ENCODE measurements at places on chromosomes 3 and 15.

GRCh38 chr15:98231696-98232440 lies 271.4 kb downstream of the ARRDC4 start:
- no peak for DNase-seq

DNA sequence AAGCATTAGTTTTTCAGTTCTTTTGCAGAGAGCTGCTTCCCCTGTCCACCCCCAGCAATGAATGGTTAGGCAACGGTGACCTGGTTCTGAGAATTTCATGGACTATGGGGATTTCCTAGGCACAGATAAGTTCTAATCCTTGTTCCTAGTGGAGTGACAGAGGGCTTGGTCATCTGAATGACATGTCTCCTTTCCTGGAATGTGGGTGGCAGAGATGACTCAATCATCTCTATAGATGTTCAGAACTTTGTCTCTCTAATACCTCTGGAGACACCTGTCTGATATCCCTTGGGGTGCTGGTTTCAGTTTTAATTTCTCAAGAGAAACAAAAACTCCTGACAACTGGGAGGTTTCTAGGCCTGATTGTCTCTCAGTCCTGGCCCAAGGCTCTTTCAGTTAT lies 10.4 kb downstream of the PLA2G4E start:
- peak; percentile 42 for DNase-seq

DNA sequence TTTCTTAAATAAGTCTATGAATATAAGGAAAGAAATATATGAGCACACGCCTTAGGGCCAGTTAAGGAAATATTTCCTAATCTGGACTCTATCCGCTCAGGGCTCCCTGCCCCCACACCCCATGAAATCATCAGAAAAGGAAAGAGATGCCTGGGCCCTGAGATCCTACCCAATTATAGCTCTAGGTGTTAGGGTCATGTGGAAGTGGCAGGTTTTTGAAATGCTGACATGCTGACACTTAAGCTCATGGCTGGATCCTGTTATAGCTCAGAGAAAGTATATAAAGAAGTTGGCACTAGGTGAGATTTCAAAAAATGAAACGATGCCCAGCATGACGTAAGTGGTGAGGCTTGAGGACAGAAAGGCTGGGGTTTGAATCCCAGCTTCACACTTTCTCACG lies 43.5 kb upstream of the AKAP13 start:
- DNase-seq = no peak

DNA sequence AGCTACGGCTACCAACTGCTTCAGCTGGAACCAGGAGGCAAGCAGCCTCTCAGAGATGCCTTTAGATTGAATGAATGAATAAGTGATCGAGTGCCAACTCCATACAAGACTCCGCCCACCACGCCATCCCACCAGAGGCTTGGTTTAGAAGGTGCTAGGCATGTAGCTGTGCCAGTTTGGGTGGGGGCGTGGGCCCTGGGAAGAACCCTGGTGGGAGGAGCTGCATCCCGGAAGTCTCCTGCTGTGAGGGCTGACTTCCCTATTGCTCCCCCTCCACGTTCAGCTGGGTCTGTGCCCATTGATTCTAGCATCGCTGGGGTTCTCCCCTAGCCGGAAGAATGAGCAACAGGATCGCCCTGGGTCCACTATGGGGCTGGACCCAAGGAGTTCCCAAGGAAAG lies 20.9 kb downstream of the LINGO1 start:
- DNase-seq = no peak

DNA sequence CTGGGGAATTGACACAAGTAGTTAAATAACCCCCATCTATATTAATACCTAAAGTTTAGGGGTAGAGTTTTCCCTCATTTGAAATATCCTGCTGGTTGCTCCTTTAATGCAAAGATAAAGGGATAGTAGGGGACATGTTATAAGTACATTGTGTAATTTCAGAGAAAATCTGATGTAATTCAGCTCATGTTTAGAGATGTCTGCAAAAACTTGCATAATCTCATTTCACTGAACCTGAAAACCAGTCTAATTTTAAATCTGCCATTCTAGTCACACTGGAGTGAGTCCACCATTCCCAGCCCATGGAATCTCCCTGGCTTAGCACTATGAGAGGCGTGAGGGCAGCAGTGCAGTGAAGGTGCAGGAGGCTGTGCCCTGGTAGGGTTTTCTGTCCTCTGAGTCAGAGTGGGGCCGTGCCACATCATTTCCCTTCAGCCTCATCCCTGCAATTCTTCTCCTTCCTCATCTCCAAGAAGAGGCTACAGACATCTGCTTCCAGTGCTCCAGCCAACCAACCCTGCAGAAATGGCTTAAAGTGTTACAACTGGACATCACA lies 246.3 kb upstream of the UMPS start:
- no peak for DNase-seq

DNA sequence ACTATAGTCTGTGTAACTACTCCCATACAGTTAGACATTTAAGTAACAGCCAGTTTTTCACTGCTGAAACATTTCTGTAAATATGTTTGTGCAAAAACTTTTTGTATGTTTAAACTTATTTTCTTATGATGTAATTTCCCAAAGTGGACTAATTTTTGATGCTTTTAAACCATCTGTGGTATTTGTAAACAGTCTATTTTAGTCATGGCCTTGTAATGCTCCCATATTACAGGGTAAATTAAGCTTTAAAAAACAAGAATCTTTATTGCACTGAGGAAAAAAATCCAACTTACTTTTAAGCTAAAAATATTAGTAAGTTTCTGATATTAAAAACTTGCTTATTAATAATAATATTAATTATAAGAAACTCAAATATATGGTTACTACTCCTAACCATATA lies 13.5 kb downstream of the CCDC14 start:
- DNase-seq = no peak

- no peak for DNase-seq
These were observed 290.7 kb downstream of the GBE1 start for GRCh38 chr3:81470524-81471278.

- DNase-seq = no peak
These were observed 121.7 kb upstream of the DLG1 start for GRCh38 chr3:197420115-197420514.

DNA sequence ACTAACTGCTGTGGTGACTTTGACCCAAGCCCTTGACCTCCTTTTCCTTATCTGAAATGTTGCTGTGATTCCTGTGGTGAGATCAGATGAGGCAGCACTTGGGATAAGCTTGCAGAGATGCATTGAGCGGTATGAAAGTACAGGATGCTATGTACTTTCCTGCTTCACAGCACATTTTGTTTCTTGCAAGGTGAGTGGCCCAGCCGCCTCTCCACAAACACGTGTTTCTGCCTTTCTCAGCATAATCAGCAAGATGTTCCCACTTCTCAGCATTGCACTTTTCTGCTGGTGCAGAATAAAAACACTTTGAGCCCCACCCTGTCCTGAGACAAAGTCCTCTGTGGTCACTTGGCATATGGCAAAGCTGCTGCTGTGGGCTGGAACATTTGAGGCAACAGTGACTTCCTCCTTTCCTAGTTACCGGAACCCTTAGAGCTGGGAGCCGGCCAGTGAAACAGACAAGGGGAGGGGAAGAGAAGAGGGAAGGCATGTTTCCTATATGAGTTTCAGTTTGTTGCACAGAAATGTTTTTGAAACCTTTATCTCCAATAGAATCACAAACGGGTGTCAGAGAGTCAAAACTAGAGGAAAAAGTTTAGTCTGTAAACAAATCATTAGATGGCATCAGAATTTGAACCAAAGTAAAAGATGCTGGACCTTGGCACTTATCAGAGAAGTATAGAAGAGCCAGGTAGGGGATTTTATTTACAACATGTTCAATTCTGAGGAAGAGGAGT lies 5.0 kb downstream of the NUDT16 start:
- DNase-seq = no peak

DNA sequence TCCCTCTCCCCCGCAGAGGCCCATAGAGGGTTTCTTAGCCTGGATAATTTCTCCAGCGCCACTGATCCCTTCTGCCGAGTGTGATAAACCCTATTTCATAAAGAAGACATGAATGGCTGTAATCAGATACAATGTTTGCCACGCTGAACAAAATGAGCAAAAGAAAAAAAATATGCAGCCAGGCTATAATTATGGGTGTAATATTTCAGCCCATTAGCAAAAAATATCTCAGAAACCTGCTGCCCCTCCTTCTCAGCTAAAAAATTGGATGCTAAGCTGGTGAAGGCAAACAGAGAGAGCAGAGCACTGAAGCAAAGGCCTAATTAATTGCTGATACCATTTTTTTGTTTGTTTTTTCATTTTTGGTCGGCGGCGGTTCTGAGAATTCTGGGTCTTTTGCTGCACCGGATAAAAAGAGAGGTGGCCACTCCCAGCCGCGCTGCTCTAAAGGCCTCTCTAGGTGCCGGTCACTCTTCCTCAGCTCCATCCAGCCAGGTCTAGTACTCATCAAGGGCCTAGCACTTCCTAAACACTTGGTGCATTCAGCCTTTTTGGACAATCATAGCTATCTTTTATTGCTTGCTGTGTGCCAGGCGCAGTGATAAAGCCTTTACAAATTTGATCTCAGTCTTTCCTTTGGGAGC lies 128.7 kb upstream of the TLE3 start:
- DNase-seq = no peak

- no peak for DNase-seq
These were observed 110.3 kb downstream of the MFSD1 start for GRCh38 chr3:158912188-158912587.

- DNase-seq = no peak
These were observed 94.2 kb downstream of the ZBTB20 start for GRCh38 chr3:115052906-115053305.

DNA sequence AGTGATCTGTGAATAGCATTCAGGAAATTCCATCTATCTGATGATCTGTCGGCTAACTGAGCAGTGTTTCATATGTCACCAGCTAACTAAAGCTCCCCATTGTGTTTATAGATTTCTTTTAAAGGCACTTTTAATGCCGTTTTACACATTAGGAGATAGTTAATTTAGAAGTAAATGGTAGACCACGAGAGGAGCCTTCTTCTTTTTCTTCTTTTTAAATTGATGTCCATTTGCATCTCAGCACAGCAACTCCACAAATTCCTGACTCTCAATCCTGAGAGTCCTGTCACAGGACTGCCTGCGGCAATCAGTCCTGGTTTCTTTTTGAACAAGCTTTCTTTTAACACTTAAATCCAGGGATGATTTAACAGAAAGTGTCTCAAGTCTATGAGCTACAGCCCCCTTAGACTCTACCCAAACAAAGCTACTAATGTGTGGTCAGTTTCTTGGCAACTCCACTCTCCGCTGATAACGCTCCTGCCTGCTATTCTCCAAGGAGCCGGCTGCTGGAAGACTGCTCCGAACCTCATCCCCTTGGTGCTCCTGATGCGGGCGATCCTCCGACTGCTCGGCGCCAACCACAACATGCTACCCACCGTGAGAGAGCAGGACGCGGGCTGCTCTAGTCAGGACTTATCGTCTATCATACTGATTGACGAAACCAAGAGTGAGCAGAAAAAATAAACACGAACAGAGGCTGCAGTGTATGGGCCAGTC lies 421.4 kb downstream of the MECOM start:
- no peak for DNase-seq

DNA sequence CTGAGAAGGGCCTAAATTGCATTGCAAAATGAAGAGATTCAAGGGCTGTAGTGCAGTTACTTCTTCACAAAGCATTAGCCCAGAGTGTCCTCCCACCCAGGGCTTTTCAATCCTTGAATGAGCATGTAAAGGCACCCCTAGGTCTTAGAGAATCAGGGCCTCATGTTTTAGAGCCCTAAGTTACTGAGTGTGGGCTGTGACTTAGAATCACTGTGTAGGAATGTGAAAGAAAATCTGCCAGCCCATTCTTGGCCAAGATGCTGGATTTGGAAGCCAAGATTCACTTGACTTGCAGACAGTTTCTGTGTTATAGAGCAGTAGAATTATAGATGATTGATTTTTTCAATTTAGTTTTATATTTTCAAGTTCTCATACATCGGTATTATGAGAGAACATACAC lies 153.2 kb downstream of the MYRIP start:
- DNase-seq = no peak

- DNase-seq = no peak
These were observed 36.1 kb downstream of the FMN1 start for GRCh38 chr15:33158366-33158765.

Measured in GM12892 (cell line).